ENCODE measurements at places on chromosomes 11 and 22.

GRCh38 chr22:23220485-23221350 lies 40.4 kb downstream of the BCR start:
- no peak for DNase-seq

DNA sequence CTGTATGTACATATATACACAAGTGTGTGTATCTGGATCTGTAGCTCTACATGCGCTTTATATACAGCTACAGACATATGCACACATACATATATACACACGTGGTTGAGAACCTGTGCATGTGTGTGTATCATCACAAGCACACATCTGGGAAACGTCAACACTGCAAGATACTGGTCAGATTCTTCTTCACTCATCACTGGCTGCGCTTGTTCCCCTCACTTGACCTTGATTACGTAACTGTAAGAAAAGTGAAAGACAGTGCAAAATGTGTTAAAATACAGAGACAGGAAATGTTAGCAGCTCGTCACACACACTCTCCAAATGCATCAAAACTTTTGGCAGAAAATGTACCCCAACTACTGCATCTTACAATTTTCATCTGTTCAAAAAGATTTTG lies 51.9 kb upstream of the MN1 start:
- no peak for DNase-seq

DNA sequence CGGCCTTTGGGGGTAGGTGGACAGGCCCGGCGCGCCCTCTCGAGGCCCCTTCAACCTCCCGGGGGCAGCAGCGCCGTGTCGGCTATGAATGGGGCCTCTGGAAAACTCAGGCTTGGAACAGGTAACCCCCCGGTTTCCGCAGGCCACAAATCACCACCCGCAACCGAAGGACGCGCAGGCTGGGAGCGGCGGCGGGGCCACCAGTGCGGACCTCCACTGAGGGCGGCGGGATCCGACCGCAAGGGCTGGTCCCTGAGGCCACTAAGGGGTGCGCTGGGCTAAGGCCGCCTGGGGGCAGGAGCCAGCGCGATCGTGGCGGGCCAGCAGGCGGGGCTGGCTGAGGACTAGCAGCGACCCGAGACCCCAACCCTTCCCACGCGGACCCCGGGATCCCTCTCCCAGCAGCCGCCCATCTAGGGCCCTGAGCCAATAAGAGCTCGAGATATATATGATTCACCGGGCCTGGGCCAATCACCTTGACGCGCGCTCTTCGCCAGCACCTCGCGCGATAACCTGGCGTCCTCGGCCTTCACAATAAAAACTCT lies 609 bp upstream of the ATF4 start:
- no peak for DNase-seq

DNA sequence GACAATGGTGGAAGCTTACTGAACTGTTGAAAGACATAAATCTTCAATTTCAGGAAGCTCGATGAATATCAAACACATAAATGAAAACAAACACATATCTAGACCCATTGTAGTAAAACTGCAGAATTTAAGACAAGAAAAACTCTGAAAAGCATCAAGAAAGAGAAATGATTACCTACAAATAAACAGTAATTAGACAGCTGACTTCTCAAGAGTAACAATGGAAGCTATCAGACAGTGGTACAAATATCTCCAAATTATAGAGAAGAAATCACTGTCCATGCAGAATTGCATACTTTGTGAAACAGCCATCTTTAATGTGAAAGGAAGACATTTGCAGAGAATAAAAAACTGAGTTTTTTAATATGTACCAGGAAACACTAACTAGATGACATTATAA lies 45.7 kb downstream of the ANO3 start:
- DNase-seq: no peak

DNA sequence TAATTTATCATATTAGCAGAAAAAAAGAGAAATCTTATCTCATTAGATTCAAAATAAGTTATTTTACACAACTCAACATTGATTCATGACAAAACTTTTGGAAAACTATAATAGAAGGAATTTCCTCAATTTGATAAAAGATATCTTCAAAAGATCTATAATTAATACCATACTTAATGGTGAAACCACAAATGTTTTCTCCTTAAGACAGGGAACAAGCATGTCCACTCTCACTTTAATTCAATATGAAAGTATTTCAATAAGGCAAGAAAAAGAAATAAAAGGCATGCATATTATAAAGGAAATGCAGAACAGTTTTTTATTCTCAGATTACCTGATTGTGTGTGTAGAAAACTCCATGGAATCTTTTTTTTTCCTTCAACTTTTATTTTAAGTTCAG lies 23.6 kb downstream of the MTNR1B start:
- DNase-seq: no peak

DNA sequence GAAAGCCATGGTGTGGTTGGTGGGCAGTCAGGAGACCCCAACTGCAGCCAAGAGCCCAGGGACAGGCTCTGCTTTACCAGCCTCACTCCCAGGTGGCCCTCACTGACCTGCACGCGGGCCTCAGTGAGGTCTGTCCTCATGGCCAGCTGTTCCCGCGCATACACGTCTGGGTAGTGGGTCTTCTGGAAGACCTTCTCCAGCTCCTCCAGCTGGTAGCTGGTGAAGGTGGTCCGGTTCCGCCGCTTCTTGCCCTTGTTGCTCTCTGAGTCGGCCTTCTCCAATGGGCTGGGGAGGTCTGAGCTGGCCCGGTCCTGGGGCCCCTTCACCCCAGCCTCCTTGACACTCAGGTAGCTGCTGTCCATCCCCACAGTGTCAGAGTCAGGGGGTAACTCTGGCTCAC lies 34.7 kb downstream of the ALX4 start:
- no peak for DNase-seq

DNA sequence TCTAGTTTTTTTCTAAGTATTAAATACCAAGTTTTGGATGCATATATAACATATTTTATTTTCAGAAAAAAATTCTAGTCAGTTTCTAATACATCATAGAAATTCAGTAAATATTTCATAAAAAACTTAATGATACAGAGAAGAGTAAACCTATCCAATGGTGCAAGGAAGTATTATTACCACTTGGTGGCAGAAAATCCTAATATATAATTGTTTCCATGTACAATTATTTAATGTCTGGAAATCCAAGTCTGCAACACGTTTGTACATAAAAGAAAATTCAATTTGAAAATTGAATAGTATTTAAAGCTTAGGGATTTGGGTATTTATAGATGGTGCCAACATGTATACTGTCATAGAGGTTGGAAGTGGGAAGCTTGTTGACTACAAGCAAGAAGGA lies 127.0 kb downstream of the TRPC6 start:
- DNase-seq: no peak

DNA sequence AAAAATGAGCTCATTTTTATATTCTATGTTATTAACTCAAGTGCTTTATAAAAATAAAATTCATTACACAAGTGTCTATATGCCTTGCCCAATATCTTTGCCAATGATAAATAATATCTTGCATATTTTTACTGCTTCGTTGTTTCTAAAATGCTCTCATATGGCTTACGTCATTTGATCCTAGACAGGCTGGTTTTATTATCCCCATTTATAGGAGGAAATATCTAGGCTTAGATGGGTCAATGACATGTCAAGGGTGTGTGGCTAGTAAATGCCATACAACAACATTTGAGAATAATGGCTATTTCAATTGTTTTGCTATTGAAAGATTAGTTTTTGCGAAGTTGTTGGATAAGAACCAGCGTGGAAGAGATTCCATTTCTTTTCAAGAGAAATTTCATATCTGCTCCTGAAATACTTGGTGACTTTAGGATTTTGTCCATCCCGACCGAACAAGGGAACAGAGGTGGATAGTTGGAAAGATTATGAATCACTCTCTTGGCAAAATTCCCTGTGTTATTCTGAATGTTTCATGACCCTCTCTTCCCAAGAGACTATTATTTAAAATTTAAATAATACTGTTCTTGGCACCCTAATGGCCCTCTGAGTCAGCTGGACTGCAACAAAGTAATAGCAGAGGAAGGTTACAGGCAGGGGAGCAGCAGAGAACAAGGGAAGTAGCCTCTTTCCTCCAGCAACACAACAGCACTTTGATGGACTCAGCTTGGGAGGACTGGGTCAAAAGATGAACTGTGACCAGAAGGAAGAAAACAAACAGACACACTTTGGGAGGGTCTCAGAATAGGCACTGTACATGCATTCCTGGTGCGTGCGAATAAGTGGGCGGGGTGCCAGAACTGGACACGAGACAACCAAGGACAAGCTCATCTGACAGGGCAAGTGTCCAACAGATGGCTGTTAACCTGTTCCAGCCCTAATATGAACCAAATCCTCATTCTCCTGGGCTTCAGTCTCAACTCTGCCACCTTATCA lies 94.5 kb downstream of the ME3 start:
- peak; percentile 58 for DNase-seq

GRCh38 chr11:93622043-93622442 lies 39.4 kb upstream of the CEP295 start:
- DNase-seq: no peak

DNA sequence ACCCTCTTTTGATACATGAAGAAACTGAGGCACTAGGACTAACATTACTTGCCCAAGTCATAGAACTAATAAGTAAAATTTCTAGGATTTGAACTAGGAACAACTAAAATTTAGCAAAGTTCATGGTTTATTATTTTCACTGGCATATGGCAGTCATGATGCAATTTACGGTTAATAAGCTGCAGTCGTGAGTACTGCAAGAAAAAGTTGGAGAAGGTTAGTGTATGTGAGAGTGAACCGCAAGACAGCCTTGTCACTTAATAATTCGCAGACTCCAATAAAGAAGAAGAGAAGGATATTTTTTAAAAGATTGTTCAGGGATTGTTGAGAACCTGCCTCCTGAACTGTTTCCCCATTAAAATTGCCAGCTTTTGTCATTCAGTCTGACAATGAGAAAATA lies 663.4 kb upstream of the TENM4 start:
- no peak for DNase-seq

GRCh38 chr11:58992489-58992888 lies 53.2 kb downstream of the GLYATL1 start:
- DNase-seq: no peak

DNA sequence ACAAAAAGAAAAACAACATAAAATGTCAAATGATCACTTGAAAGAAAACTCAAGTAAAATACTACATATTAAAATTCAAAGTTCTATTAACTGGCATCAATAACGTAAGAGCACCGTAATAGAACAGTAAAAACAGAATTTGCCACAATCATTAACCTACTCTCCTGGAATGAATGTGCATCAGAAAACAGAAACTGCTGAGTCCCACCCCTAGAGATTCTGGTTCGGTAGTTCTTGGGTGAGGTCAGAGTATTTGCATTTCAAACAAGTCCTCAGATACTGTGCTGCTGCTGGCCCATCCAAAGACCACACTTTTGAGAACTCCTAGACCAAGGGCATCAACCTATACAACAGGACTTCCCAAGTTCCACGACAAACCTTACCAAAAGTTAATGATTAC lies 23.5 kb downstream of the PITPNB start:
- no peak for DNase-seq

DNA sequence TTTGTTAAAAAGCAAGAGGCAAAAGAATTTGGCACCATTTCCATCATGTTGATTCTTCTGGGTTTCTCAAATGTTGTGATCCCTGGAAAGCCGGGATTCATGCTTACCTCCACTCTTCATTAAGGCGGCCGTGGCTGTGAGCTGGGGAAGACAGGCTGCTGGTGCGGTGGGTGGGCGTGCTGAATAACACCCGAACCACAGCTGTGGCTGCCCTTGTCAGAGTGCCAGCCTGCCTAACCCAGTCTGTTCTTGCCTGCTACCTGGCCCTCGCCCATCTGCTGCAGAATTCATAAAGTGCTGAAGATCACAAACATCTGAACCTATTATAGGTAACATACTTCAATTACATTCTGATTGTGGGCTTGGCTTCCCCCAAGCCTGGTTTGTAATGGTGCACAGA lies 95.8 kb upstream of the RCN1 start:
- DNase-seq: no peak

GRCh38 chr11:118910309-118911112 lies 15.2 kb downstream of the BCL9L start:
- no peak for DNase-seq

DNA sequence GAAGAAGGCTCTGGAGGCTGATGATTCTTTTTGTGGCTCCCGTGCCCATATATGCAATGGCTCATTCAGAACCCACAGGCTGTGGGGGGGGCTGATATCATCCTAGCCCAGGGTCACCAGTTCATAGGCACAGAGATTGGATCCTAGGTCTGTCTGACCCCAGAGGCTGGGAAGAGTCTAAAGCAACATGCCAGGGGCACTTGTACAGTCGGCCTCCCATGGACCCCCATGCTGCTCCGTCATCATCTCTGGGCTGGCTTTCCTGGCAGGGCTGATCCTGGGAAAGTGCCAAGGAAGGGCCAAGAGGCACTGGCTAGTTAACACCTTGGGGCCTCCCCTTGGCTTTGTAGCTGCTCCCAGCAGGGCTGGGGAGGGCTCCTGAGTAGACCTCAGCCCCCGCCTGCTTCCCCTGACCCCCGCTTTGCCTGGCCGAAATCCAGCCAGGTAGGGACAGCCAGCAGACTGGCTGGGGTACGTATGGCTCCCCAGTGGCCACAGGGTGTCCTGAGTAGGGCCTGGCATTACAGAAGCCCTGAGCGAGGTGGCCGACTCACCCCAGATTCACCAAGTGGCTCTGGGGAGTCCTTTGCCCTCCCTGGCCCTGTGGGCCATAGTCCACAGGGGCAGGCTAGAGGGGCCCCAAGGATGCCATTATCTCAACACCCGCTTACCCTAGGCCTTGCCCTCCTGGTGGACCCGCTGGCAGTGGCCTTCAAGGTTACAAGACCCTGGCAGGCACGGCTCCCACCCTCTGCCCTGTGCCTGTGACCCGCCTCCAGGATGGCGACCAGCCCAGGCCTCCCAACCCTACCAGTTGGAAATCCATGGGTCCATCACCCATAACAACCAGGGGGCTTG lies 22.5 kb downstream of the FADS3 start:
- DNase-seq: no peak

GRCh38 chr11:68267881-68268240 lies 3.9 kb downstream of the C11orf24 start:
- no peak for DNase-seq

DNA sequence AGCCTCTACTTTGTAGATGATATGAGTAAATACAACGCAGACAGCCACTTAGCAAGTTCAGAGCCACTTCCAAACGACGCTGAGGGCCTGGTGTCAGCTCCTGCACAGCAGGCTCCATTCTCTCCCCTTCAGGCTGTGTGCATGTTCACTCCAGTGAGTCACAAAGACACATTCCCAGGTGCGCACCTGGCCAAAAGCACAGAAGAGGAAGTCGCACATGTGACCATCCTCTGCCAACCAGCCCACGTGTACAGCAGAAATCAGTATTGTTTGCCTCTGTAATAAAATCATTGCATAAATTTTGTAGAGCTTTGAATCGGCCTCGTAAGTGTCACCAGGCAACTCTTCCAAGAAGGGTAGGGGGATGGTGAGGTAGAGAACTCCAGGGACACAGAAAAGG lies 19.5 kb upstream of the TPH1 start:
- DNase-seq: no peak

GRCh38 chr11:66531841-66532240 lies 14.0 kb downstream of the ZDHHC24 start:
- no peak for DNase-seq
